NCI-H69 (cell line): ENCODE measurements at places on chromosomes 7 and 10.

GRCh38 chr7:47465191-47465590 lies 116.7 kb downstream of the TNS3 start:
- no peak for DNase-seq

GRCh38 chr7:100346921-100347320 lies 11.0 kb upstream of the PILRB start:
- DNase-seq: no peak

- peak; percentile 34 for DNase-seq
Observed at GRCh38 chr7:114294036-114294435, 120.6 kb upstream of the FOXP2 start.

DNA sequence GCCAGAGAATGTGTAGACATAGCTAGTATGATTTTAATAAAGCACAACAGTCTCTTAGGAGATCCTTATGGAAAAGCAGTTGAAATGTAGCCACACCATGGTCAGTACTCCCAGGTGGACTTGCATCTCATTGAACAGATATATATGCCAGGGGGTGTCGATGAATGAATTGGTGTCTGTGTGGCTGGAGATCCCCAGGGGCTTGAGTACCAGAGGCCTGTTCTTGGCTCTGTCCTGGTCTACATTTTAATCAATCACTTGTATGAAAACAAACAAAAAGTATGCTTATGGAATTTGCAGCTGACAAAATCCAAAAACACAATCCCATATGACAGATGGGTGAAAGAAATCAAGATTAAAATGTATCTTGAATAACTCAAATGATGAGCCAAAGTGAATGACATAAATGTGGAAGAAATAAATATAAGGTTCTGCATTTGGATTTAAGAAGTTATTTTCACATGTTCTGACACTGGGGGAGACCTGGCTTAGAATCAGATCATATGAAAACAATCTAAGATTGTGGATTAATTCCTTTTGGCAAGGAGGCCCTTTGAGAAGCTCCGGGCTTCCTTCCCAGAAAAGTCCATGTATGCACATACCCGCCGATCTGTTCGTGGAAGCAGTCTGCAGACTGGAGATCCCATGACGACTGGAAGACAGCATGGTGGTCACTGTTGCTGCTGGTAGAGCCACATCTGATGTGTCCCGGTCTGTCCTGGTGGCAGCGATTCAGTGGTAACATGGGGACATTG lies 15.6 kb downstream of the CLEC2L start:
- no peak for DNase-seq

GRCh38 chr10:112229901-112230300 lies 46.3 kb upstream of the GPAM start:
- no peak for DNase-seq

DNA sequence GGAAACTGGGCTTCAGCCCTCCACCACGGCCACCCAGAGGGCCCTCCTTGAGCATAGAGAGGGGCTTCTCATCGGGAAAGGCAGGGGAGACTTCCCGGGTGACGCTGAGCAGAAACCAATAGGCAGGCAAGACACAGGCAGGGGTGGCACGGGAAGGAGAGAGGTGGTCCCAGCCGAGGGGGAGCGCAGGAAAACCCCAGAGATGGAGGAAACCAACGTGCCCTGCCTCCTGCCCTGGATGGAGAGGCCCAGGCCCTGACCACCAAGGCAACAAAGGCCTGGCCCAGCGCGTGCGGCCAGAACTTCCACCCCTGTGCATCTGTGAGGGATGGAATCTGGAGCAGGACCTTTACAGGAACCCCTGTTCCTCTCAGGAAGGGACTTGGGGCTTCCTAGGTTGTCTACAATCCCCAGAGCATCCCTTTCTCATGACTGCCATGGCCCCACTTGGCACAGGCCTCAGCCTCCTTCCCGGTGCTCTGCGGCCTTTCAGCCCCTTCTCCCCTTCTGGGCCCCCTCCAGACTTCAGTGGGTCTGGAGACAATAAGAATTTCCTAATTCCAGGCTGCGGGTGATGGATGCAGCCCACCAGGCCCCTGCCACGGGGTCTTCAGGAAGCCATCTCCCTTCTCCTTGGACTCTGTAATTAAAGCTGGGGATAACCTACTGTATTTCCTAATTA lies 137.0 kb upstream of the RET start:
- no peak for DNase-seq

GRCh38 chr10:5905854-5906507 lies 15.9 kb downstream of the FBH1 start:
- no peak for DNase-seq

- peak; percentile 75 for DNase-seq
Observed at GRCh38 chr7:100691676-100692577, 2.1 kb downstream of the GIGYF1 start.

DNA sequence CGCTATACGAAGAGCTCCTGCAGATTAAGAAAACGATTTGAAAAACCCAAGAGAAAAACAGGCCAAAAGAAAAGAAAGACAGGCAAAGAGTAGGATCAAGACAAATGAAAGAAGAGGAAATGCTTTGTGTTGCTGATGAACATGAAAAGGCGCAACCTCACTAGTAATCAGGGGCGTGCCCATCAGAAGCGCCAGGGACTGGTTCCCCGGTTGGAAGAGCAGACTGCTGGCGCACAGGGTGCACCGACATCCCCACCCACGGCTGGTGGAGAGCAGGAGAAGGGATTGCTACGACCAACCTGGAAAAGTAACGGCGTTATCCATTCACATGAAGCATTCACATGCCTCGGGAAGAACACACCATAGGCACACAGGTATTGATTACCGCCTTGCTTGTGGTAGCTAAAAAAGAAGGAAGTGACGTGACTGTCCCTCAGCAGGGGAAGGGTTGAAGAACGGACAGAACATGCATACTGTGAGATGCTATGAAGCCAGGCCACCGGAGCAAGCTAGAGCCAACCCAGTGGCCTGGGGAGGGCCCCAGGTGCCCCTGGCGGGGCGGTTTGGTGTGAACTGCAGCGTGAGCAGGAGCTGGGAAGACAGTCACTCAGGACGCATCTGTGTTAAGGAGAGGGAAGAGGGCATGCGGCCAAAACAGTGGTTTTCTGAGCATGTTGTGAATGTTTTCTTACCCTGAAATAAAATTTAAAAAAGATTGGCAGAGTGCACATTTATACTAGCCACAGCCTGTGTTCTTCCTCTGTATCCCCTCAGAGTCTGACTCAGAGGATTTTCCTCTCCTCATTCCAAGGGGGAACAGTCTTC lies 18.3 kb downstream of the AGAP3 start:
- DNase-seq: no peak

GRCh38 chr10:4888236-4888635 lies 62.2 kb downstream of the AKR1E2 start:
- no peak for DNase-seq

DNA sequence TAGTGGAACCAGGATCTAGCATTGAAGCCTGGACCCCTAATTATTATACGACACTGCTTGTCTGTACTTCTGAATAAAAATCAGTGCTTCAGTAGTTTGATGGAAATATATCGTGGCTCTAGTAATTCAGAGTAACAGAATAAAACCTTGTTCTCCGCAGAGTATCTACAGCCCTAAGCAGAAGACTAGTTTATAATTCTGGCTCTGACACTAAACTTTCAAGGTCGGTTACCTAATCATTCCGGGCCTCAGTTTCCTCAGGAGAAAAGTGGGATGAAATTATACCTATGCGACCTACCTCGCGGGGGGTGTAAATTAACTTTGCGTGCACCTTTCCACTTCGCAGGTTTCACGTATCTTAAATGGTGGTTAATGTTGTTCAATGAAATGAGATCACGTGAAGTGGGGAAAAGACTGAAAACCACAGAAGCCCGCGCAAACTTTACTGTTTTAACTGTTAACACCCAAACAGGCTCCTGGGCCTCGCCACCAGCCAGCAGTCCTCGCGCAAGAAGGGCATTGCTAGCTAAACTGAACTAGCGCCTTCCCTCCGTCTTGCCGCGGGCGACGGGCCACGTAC lies 615 bp downstream of the THAP5 start:
- no peak for DNase-seq

GRCh38 chr10:130454543-130455000 lies 318.4 kb downstream of the GLRX3 start:
- DNase-seq: no peak

- DNase-seq: no peak
Observed at GRCh38 chr7:21960922-21961321, 15.2 kb upstream of the CDCA7L start.

- DNase-seq: peak; percentile 38
Observed at GRCh38 chr7:92880212-92881090, 44.1 kb upstream of the CDK6 start.

GRCh38 chr10:121501796-121502195 lies 96.4 kb downstream of the FGFR2 start:
- no peak for DNase-seq

DNA sequence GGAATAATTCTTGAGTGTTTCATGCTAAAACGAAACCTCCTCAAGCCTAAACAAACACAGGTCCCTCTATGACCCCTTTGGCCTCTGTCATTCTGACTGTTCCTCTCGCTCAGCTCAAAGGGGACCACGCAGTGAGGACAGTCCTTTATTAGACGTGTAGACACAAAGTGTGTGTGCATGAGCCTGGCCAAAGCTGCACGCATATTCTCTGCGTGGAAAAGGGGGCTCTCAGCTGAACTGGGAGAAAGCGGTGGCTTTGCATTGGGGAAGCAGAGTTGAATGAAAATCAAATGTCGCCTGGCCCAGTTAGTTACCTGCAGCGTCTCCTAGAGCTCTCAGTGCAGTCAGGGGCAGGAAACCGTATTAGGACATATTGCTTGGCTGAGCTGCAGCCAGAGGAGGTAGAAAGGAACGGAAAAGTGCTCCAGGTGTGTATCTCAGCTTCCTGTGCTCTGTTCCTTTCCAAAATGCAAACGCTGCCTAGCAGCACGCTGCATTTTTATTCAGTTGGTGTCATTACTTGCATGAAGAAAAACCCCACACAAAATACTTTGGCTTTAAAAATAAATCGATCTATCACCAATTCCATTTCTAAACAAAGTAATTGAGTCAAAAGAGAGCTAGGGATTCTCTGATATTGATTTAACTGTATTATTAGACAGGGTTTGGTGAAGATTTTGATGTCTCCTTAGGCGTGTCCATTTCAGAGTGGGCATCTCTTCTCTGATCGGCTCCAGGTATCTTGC lies 4.9 kb downstream of the GATA3 start:
- DNase-seq: no peak

DNA sequence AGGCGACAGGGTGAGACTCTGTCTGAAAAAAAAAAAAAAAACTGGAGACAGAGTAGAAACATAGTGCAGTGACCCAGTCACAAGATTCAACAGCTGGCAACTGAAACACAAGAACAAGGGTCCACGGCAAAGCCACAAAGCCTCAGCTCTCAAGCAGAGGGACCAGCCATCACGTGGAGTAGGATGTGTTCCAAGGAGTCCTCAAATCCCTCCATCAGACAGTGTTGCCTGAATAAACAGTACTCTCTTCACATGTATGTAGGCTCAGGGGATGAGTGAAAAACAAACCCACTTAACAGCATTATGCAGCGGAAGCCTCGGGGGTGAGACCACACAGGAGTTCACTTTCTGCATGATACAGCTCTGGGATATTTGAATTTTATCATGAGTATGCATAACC lies 62.0 kb downstream of the SLIT1 start:
- DNase-seq: no peak

DNA sequence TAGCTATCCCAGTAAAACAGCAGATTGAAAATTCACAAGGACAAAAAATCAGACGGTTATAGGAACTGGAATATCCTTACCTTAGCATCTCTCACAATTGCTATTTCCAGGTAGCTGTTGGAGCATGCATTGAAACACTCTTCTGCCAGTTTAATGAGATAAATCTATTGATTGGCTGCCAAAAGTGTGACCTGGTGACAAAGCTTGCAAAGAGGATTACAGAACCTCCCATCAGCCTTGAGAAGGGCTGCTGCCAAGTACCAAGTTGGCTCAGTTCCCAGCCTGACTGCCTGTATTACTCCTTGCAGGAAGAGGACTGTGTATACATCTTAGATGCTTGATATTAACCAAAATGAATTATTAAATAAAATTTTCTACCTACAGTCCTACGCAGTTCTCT lies 5.1 kb downstream of the PRLHR start:
- DNase-seq: peak; percentile 93

DNA sequence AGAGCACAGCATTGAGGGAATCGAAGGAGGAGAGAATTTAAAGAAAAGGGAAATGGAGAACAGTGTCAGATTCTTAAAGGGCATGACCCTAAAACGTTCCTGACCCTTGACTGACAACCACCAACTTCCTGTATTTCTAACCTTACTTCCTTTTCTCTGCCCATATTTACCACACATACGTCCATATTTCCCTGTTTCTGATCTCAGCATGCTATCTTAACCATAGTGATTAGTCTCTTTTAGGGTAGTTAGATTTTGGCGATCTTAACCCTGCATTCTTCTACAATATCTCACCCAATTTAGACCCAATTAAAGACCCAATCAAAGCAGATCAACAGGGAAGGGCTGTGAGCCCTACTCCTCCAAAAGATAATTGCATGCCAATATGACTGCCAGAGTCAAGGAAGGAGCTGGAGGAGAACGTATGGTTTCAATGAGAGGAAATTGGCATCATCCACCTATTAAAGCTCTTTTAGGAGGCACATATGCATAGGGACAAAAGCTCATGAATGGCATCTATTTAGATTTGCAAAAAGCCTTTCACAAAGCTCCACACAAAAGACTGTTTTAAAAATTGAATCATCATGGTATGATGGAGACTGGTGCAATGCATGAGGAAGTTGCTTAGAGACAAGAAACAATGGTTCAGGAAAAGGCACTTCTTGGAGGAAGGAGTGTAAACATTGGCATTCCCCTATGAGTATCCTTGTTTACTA lies 49.0 kb upstream of the ARHGAP12 start:
- peak; percentile 22 for DNase-seq

DNA sequence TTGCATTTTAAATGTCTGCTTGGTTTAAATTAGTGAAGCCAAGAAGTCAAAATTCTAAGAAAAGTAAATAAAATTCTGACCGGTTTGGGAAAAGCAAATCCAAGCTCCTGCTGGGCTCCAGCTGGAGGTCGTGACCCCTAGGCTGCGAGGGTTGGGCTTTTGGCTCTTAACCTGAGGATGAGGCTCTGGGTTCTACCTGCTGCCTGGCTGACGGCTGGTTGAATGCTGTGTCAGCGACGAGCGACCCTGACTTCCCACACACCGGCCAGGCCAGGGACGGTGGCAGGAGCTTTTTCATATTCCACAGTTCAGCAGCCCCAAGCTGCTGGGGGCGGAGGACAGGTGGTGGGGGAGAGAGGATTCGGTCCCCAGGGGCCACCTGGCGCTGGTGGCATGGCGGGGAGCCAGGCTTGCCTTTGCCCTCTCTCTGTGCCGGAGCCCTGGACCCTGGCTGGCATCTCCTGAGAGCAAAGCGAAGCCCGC lies 843 bp upstream of the PLPP4 start:
- DNase-seq: peak; percentile 80

GRCh38 chr7:78835897-78836296 lies 617.6 kb downstream of the MAGI2 start:
- DNase-seq: no peak

DNA sequence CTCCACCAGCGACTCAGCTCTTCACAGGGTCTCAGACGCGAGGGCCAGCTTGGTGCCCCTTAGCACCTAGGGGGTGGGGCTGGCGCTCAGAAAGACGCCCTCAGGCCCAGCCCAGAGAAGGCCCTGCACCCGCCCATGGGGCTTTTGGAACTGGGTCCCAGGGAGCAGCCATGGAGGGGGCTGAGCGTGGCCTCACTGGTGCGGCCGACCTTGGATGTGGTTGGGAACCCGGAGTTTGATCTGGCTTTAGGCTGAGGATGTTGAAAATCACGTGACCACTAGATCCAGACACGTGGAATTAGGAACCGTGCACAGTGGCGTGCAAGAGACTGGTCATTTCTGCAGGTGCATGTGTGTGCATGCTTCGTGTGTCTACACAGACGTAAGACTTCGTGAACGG lies 185.4 kb downstream of the DNAJB6 start:
- DNase-seq: no peak
